Fibroblast of skin of right biceps (primary cell): ENCODE measurements at places on chromosomes 11 and 22.

DNA sequence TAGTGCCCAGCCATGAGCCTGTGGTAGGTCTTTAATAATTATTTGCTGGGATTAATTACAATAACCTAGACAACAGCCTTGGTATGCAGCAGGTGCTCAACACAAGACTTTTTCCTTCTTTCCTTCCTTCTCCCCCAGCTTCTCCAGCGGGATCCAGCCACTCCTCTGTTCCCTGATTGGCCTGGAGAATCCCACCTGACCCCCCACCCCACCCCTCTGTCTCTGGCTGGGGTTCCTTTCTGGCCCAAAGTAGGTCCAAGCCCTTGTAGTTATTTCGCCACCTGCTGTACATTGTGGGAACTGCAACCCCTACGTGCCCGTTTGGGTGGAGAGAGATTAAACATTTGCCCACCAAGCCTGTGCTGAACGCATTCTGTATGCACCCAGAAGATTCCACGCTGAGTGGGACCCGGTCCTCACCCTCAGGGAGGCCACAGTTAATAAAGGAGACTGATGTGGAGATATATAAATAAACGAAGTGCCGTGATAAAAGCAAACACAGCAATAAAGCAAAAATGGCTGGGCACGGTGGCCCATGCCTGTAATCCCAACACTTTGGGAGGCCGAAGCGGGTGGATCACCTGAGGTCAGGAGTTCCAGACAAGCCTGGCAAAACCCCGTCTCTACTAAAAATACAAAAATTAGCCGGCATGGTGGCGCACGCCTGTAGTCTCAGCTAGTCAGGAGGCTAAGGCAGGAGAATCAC lies 32.1 kb upstream of the DGKZ start:
- peak; percentile 83 for DNase-seq

- no peak for DNase-seq
These were observed 86.5 kb downstream of the TRPC6 start for GRCh38 chr11:101497291-101497690.

GRCh38 chr11:61531044-61531443 lies 22.5 kb downstream of the LRRC10B start:
- no peak for DNase-seq

GRCh38 chr22:39898997-39899396 lies 1.9 kb upstream of the GRAP2 start:
- DNase-seq: no peak

DNA sequence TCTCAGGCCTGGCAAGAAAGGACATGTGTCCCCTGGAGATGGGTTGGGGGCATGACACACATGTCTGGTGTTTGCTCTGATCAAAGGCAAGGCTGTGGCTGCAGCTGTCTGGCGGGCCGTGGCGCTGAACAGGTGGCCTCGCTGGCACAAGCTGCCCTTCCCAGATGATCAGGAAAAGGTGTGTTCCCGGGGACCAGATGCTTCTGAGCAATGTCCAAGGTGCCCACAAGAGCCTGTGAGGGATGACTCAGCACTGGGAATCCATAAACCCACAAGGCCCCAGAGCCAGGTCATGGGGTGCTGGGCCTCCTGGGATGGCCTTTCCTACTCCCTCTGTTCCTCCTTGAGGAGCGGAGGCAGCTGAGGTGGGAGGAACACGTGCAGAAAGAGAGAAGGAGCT lies 9.7 kb upstream of the LRP5 start:
- no peak for DNase-seq

- DNase-seq: peak; percentile 77
These were observed 96.1 kb downstream of the FDX1 start for GRCh38 chr11:110525883-110526282.

GRCh38 chr22:39558950-39559349 lies 11.6 kb upstream of the CACNA1I start:
- DNase-seq: no peak

DNA sequence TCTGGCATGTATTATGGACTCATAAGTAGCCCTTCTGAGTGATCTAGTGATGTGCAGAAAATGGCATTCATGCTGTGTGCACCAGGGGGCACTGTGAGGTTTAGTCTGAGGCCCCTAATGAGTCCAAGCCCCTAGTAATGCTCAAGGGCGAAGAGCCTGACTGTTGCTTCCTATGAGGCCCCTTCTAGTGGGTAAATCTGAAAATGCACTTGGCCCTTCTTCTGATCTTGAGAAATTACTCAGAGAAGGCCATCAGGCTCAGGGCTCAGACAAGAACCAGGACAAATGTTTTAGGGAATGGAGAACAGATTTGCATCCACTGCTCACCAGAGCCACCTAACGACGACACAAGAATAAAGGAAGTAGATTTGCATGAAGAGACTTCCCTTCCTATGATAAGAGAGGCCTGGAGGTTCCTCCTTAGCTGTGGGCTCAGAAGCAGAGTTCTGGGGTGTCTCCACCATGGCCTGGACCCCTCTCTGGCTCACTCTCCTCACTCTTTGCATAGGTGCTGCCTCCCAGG lies 75.8 kb downstream of the GGTLC2 start:
- DNase-seq: peak; percentile 40

GRCh38 chr11:81840380-81840779 lies 893.3 kb downstream of the FAM181B start:
- peak; percentile 45 for DNase-seq

GRCh38 chr11:26424255-26424654 lies 92.3 kb downstream of the ANO3 start:
- no peak for DNase-seq

- peak; percentile 83 for DNase-seq
These were observed 41.6 kb downstream of the PRCP start for GRCh38 chr11:82858556-82859091.

GRCh38 chr22:17873804-17874203 lies 99.5 kb upstream of the BID start:
- DNase-seq: no peak

- DNase-seq: peak; percentile 74
These were observed 20.8 kb upstream of the TXNRD2 start for GRCh38 chr22:19962246-19962908.

DNA sequence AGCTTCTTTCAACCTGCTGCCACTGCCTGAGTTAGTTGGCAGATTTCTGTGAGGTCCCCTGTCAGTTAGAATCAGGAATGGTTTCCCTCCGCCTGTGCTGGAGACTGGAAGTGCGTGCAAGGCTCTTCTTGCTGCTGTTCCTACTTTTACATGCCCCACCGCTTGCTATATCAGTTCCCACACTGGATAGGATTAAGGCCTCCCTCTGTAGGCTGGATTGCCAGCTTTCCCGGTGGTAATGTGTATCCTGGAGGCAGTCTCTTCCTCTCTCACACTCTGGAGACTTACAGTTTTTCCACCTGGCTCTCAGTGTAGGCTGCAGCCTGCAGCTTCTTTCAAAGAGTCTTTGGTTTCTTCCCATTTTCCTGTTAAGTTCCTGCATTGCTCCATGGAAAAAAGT lies 66.5 kb downstream of the ARHGAP42 start:
- DNase-seq: no peak

DNA sequence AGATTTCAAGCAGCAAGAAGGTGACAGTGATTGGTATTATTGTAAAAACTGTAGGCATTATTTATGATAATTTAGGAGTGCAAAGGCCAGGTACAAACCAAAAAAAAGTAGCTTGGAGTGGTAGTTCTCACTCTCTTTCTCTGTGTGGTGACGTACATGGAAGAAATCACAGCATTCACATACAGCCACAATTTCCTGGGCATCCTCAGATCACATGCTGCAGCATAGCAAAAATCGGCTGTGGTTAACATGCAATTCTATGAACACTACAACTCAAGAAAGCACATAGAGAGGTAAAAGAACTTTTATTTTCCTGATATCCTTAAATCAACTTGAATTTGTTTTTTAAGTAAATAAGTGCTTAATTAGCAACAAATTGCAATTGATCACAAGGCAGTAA lies 875.8 kb downstream of the DLG2 start:
- no peak for DNase-seq

DNA sequence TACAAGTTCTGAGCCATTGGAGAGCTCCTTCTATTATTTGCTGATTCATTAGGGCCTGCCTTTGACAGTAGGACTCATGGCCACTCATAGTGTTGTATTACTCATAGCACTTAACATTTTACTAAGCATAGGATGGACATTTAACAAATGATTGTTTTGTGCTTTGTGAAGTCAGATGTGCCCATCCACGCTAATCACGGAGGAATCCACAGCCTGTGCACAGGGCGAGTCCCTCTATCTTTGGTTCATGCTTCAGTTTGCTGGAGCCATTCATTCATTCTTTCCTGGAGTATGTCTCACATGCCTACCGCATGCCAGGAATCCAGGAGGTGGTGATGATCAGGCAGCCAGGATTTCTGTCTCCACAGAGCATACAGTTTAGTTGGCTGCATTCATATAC lies 254.1 kb downstream of the NTM start:
- DNase-seq: peak; percentile 71

DNA sequence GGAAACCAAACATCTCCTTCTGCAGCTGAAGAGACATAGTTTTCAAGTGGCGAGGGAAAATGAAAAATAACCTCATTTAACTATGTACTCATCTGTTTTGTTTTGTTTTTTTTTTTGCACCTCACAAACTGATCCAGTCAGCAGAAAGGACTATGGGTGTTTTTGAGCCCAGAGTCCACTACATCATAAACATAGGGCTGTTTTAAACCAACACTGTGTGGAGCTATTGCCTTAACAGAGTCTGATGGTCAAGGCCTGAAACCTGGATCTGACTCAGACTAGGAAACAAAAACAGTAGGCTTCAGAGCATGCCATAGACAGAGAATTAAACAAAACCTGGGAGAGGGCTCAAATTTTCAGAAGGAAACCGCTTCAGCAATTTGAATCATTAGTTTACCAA lies 99.3 kb upstream of the FSHB start:
- DNase-seq: peak; percentile 33

DNA sequence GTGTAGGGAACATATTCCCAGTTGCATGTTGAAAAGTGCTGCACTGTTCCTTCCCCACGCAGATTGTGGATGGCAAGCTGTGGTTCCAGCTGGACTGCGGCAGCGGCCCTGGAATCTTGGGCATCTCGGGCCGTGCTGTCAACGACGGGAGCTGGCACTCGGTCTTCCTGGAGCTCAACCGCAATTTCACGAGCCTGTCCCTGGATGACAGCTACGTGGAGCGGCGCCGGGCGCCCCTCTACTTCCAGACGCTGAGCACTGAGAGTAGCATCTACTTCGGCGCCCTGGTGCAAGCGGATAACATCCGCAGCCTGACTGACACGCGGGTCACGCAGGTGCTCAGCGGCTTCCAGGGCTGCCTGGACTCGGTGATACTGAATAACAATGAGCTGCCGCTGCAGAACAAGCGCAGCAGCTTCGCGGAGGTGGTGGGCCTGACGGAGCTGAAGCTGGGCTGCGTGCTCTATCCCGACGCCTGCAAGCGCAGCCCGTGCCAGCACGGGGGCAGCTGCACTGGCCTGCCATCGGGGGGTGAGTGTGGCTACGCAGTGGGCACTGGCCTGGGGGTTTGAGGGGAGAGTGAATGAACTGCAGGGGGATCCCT lies 102.7 kb upstream of the MTNR1B start:
- DNase-seq: no peak

- no peak for DNase-seq
These were observed 273.9 kb downstream of the TBC1D22A start for GRCh38 chr22:47036352-47036751.

- DNase-seq: no peak
These were observed 368.6 kb downstream of the TBC1D22A start for GRCh38 chr22:47130883-47131631.

DNA sequence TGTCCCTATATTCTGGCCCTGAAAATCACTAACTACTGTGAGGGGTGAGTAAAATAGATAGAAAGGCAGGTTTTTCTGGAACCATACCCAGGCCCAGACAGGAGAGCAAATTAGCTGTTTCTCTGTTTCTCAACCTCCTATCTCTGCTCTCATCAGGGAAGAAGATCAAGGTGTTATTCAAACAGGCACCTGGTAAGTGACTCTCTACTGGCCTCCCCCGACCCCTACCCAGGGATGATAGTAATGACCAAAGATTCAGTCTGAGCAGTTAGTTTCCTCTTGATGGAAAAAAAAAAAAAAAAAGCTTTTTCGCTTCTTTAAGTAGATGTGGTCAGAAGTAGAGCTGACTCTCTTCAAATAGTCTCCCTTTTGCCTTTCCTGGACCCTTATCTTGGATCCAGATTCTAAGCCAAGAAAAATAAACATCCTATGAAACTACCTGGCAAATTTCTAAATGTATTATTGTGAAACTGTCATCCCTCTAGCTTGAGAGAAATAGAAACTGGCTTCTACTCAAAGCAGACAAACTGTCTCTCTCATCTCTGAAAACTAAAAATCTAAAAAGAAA lies 9.9 kb downstream of the LRRC4C start:
- DNase-seq: no peak

GRCh38 chr11:35402751-35403660 lies 16.4 kb downstream of the SLC1A2 start:
- DNase-seq: no peak

DNA sequence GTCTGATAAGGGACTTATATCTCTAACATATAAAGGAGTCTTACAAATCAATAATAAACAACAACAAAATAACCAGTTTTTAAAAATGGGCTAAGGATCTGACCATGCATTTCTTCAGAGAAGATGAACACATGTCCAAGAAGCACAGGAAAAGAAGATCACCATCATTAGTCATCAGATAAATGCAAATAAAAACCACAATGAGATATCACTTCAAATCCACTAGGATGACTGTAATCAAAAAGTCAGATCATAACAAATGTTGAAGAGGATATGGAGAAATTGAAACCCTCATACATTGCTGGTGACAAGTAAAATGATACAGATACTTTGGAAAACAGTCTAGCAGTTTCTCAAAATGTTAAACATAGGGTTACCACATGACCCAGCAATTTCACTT lies 61.2 kb upstream of the MYOD1 start:
- DNase-seq: no peak

DNA sequence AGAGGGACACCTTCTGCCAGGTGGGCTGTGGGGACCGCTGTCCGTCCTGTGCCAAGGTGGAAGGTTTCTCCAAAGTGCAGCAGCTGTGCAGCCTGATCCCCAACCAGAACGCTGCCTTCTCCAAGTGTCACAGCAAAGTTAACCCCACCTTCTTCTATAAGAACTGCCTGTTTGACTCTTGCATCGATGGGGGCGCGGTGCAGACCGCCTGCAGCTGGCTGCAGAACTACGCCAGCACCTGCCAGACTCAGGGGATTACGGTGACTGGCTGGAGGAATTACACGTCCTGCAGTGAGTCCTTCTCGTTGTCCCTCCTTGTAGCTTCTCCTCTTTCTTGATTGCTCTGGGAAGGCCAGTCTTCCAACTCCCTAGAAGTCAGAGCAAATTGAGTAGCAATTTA lies 44.8 kb downstream of the TECTA start:
- DNase-seq: no peak

DNA sequence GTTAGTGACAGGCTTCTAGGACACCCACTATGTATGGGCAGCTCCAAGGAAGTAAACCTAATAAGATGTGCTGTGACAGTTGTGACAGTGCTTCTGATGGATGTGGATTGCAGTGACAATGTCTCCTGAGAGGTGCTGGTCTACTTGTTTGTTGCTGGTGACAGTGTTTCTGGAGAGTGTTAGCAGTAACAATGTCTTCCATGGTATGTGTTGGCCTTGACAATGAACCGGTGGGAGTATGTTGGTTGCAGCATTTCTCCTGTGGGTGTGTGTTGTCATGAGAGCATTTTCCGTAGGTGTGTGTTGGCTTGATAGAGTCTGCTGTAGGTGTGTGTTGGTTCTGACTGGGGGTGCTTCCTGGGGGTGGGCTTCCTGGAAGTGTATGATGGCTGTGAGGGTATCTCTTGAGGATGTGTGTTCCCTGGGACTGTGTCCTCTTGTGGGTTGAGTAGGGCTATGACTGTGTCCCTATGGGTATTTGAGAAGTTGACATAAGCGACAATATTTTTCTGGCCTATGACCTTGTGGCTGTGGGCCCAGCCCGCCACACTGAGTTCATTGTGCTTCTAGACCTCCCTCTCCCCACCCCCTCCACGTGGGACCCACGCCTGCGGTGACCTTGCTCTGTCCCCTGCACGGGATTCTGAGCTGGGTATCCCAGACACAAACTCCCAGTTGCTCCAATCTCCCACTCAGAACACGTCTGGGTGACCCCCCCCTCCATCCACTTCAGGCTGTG lies 1.2 kb downstream of the DCHS1 start:
- DNase-seq: no peak
